Activated CD8-positive, alpha-beta memory T cell treated with anti-CD3 and anti-CD28 coated beads for 4 hours (primary cell): ENCODE measurements at places on chromosomes 1 and 21.

DNA sequence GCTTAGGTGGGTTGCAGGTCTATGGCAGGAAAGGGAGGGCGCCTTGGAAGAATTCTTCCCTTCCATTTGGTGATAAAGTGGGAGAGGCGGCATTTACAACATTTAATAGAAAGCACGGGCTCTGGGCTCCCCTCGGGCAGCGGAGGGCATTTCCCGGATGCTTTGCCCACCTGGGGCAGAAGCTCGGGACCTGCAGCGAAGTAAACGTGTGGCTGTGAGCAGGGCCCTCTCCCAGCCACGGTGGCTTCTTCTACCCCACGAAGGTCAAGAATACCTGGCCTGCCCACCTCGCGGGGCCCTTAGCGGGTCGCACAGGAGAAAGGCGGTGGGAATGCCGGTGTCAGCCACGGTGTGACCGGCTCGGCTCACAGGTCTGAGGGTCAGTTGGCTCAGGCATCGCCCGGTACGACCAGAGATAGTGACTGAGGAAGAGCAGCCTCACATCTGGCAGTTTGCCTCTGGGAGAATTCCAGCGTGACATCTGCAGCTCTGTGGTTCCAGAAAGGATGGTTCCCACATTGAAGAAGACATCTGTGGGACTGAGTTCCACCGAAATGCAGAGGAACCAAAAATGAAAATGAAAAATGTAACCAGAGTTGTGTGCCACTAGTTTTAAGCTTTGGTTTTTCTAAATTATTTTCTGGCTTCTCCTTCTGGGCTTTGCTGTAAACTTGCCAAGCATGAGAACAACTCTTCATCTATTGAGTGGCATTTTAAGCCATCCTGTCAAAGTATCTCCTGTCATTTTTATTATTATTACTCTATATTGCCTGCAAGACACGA is 720 bp upstream of the F3 start:
- DNase-seq, result no peak

DNA sequence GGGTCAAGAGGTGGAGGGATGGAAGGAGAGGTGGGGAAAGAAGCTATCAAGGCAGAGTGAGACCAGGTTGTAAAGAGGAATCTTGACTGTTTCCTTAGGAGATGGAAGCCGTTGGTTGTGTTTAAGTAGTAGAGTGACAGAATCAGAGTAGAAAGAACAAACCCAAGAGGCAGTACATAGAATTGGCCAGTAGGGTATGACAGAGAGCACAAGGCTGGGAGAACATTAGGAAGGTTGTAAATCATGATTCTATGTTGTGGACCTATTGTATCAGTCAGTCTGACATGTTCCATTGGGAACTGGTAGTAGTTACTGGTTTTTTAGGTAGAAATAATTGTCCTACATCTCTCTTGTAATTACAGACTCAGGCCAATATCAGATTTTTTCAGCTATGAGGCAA is 486.9 kb upstream of the USP24 start:
- DNase-seq, result no peak

DNA sequence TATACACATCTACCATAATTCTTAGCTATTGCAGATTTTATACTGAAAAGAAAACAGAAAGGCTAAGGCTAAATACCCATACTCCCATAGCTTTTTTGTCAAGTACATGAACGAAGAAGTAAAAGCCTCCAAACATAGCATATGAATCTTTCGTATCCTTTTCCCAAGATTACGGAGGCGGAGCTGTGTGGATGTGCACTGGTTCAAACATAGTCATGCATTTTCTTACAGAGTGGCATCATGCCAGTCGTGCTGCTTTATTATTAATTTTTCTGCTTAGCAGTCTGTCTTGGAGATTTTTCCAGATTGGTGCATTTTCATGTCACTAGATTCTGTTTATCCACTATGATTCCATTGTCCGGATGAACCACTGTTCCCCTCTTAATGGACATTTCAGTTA is 118.7 kb upstream of the RUNX3 start:
- no peak for DNase-seq

- DNase-seq, result no peak
Measured at GRCh38 chr1:22325531-22326371, 125.9 kb upstream of the ZBTB40 start.

GRCh38 chr1:205430696-205431305 is 8.9 kb upstream of the LEMD1 start:
- DNase-seq, result no peak

DNA sequence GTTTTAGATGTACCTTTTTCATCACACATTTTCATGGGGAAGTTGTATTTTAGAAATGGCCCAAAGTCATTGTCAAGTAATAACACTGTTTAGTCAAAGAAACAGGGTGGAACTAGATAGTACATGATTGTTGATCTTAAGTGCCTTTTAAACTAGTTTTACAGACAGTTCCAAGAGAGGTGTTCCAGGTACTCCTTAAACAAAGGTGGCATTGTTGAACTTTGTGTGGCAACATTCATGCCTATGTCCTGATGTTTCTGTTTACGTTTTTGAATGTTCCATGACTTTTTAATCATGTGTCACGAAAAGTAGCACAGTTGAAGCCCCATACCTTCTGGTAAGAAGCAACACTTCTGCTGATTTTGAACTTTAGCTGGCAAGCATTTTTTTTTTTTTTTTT is 9.1 kb upstream of the SH3D21 start:
- DNase-seq, result no peak

GRCh38 chr1:166999075-166999474 is 10.0 kb downstream of the MAEL start:
- DNase-seq, result no peak

GRCh38 chr1:43671193-43671592 is 21.2 kb downstream of the KDM4A start:
- no peak for DNase-seq

DNA sequence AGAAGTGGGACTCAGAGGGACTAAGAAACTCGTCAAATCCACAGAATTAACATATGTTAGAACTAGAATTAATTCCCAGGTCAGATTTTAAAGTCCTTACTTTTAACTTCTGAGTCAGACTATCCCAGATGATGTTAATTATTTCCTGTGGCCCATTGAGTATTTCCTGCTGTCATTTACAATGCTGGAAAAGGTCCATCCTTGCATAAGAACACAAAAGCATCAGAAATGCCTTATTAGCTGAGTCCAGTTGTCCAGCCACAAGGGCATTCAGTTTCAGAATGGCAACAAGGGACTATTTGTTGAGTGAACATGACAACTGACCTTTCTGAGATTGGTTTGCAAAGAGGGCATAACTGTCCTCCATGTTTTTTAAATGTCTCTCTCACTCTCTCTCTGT is 16.5 kb upstream of the HIVEP3 start:
- DNase-seq, result no peak

- no peak for DNase-seq
Measured at GRCh38 chr21:37771181-37771580, 145.1 kb downstream of the KCNJ6 start.

DNA sequence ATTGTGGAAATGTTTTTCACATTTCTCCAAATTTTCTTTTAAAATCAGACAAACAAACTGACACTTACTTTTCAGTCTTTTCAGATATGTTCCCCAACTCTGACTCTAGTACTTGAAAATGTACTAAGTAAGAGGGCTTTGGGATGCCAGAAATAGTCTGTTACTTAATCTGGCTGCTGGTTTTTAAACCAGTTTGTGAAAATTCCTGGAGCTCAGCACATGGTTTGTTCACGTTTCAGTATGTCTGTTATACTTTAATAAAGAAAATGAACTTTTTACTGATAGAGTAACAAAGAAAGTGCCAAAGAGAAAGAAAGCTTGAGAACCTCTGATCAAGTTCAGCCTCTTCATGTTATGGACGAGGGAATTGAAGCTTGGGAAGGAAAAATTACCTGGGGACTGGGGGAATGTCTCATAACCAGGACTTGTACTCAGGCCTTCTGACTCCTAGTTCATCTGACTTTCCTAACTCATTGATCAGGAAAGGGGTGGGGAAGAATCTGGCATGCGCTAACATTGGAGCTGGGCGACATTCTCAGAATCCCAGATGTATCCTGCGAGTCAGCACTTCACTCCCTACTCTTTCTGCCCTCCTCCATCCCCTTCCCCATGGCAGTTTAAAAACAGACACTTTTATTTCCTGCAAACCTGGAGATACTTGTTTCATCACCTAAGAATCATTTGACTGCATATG is 30.8 kb upstream of the DNAJC6 start:
- no peak for DNase-seq

- DNase-seq, result no peak
Measured at GRCh38 chr1:240743705-240744104, 131.8 kb upstream of the GREM2 start.

- DNase-seq, result no peak
Measured at GRCh38 chr1:196607981-196608380, 259 bp downstream of the KCNT2 start.

DNA sequence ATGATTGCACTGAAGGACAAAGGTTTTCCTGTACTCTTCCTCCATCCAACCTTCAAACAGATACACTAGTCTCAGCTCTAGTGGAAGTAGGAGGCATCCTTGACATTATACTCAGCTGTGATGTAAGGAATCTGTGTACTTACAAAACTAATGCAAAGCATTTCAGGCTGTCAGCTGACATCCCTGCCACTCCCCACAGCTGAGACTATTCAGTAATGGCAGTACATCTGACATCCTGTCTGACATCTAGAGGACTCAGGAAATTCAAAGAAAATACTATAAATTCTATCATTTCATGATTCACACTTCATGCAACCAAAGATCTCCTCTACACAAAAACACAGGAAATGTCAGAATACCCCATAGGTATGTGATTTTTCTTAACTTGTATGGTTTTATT is 325.8 kb downstream of the SMYD3 start:
- DNase-seq, result no peak

GRCh38 chr1:113850127-113850796 is 21.2 kb downstream of the PTPN22 start:
- DNase-seq, result no peak

GRCh38 chr1:218588540-218589172 is 243.5 kb downstream of the TGFB2 start:
- no peak for DNase-seq

- no peak for DNase-seq
Measured at GRCh38 chr21:45330075-45330781, 42.5 kb upstream of the POFUT2 start.

DNA sequence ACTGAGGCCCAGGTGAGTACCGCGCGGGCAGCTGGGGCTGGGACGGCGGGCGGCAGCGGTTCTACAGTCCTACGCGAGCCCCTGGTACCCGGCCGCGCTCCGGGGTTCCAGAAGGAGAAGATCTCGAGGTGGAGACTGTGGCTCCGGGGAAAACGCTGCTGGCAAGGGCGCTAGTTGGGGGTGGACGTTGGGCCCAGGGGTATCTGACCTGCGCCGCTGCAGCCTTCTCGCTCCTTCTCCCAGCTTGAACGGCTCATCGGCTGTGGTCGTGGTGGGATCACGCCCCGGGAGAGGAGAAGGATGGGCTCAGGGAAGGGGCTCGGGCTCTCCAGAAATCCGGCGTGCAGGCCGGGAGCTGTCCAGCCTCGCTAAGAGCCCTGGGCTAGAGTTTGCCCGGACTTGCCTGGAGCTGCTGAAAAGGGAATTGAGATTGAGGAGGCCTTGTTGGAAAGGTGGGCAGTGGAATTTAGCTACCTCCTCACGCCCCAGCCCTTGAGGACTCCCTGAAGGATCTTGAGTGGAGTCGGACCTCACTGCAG is 1.1 kb upstream of the POU3F1 start:
- no peak for DNase-seq

DNA sequence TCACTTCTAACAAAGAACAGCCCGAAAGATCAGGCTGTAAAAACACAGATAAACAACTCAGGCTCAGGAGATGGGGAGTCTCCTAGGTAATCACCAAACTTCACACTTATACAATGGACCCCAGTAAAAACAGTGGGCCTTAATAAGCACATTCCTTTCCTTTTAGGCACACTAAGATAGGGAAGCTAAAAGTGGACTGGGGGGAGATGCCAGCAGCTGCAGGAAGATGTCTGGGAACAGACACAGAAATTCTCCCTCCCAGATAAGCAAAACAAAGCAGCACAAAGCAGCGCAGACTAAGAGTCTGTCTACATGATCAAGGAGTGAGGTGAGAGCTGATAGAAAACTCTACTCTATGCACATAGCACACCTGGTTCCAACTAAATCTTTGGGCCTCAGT is 29.0 kb upstream of the CTBS start:
- no peak for DNase-seq

- no peak for DNase-seq
Measured at GRCh38 chr21:44802396-44803153, 955 bp upstream of the UBE2G2 start.

GRCh38 chr21:28982637-28983036 is 10.0 kb downstream of the LTN1 start:
- no peak for DNase-seq

DNA sequence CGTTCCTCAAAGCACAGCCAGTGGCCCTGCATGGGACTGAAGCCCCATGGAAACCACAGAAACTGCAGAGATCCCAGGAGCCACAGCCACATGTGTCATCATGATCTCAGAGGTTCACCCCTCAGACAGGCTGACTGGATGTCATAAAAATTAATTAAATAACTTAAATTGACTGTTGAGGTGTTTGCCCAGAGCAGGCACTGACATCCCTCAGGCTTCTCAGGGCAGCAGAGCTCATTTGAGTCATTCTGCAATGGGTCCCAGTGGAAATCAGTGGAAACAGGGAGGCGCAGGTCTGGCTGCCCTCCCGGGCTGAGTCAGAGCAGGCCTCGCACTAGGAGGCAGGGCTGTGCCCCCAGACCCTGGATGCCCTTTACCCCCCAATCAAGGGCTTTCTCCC is 135.1 kb downstream of the CDC7 start:
- no peak for DNase-seq

DNA sequence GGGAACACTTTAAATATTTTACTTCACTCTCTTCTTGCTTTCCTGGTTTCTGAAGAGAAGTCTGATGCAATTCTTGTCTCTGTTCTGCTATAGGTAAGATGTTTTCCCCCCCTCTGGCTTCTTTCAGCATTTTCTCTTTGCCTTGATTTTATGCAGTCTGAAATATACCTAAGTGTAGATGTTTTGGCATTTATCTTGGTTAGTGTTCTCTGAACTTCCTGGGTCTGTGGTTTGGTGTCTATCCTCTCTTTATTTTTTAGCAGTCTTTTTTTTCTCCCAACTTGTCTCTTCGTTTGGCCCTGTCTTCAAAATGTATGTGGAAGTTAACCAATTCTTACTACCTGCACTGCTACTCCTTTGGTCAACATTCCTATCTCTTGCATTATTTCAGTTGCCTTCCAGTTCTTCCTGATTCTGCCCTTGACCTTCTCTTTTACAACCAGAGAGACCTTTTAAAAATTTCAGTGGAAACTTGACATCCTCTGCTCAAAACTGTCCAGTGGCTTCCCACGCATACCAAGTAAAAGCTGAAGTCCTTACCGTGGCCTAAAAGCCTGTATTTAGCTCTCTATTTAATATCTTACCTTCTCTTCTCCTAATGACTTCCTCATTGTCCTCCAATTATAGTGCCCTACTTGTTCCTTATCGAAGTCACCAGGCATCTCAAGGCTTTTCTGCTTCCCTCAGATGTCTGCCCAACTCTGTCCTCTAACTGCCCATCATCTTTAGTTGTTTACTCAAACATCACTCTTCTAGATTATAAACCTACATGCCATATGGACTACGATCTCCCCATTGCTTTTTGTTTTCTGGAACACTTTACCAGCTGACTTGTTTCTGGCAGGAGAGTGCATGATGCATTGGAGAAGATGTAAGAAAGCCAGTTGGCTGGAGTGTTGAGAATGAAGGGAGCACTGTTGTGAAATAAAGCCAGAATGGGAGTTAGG is 40.9 kb downstream of the RAP1A start:
- no peak for DNase-seq
